ENCODE measurements at places on chromosomes 13 and 19. TPM values are rescaled to one million over a fixed set of nuclear protein-coding genes. Genes with fewer than 3 reads are reported as not detected.
A peak's percentile ranks its signal among the peaks of the same experiment; 100 is the strongest.

The PTOV1 gene
- total RNA-seq = 118 TPM

The IZUMO4 gene
- 4.3 TPM for total RNA-seq

The PRRG2 gene
- 14.9 TPM for total RNA-seq

The KEAP1 gene
- 60.8 TPM for total RNA-seq

The GADD45B gene
- total RNA-seq = 88.5 TPM

The MYH14 gene
- total RNA-seq = 81.4 TPM

The ZNF560 gene
- total RNA-seq = not detected

The OR2Z1 gene
- not detected for total RNA-seq

The KLK3 gene
- not detected for total RNA-seq

The SCEL gene
- total RNA-seq = 3.3 TPM

DNA sequence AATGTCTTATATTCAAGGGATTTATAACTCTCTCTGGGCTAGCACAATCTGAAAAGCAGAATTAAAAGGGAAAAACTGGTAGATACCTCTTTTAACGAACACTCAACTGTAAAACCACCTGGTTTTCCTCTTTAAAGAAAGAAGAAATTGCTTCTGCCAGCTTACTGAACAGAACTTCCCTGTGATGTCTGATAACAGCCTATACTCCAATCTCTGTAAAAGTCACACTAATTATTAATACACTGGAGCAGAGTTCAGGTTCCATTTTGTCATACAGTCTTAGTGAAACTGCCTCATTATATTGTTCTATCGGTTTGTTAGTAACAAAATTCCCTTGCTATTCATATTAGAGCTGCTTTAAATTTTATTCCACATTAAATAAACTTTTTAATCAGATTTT lies 251.0 kb upstream of the STARD13 start:
- no peaks in the 10 kb centered on the region for H3K4me1 ChIP-seq
- no peaks in the 10 kb centered on the region for H3K36me3 ChIP-seq
- no peak overlapping the region for H3K4me3 ChIP-seq
- H3K27me3 ChIP-seq = no peaks in the 10 kb centered on the region

GRCh38 chr13:26721251-26722121 lies 39.1 kb downstream of the GPR12 start:
- no peaks in the 10 kb centered on the region for H3K27me3 ChIP-seq
- DNase-seq = no peak
- no peak overlapping the region for H3K4me3 ChIP-seq

- no peak overlapping the region for H3K27ac ChIP-seq
- H3K4me1 ChIP-seq = no peaks in the 10 kb centered on the region
- H3K36me3 ChIP-seq = no peaks in the 10 kb centered on the region
- H3K27me3 ChIP-seq = no peaks in the 10 kb centered on the region
- no peak overlapping the region for H3K4me3 ChIP-seq
- DNase-seq = no peak
These were observed 1626.2 kb upstream of the PCDH20 start for GRCh38 chr13:63041640-63042414.

DNA sequence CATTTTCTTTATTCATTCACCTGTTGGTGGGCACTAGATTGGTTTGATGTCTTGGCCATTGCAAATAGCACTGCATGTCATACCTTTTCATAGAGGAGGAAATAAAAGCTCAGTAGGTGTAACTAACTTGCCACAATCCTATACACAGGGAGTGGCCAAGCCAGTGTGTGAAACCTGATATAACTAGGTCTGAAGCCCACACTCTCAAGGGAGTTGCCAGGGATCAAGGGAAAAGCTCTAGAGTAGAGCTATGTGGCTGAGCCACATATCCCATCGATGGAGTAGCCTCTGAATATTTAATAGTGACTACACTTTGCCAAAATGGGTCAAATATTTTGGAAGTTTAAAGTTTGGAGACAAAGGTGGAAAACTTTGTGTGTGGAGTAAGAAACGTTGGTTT lies 66.1 kb upstream of the TSHZ3 start:
- H3K27ac ChIP-seq = no peak overlapping the region
- H3K4me3 ChIP-seq = no peak overlapping the region
- H3K36me3 ChIP-seq = no peaks in the 10 kb centered on the region

GRCh38 chr13:59643906-59644626 lies 519.7 kb downstream of the DIAPH3 start:
- no peaks in the 10 kb centered on the region for H3K36me3 ChIP-seq
- H3K4me3 ChIP-seq = no peak overlapping the region
- peak overlapping the region; percentile 28 for H3K27ac ChIP-seq
- H3K4me1 ChIP-seq = peaks cover 4% of the 10 kb centered on the region

- H3K4me1 ChIP-seq = no peaks in the 10 kb centered on the region
- DNase-seq = no peak
- H3K36me3 ChIP-seq = no peaks in the 10 kb centered on the region
- H3K4me3 ChIP-seq = no peak overlapping the region
- no peak overlapping the region for H3K27ac ChIP-seq
- H3K27me3 ChIP-seq = no peaks in the 10 kb centered on the region
These were observed 10.5 kb downstream of the SMIM24 start for GRCh38 chr19:3469638-3470499.

- no peaks in the 10 kb centered on the region for H3K4me1 ChIP-seq
- no peaks in the 10 kb centered on the region for H3K27me3 ChIP-seq
- peak overlapping the region; percentile 91 for H3K4me3 ChIP-seq
- no peaks in the 10 kb centered on the region for H3K36me3 ChIP-seq
- peak overlapping the region; percentile 74 for H3K27ac ChIP-seq
- DNase-seq = peak; percentile 57
These were observed 670 bp downstream of the MAP2K7 start for GRCh38 chr19:7904074-7905020.

DNA sequence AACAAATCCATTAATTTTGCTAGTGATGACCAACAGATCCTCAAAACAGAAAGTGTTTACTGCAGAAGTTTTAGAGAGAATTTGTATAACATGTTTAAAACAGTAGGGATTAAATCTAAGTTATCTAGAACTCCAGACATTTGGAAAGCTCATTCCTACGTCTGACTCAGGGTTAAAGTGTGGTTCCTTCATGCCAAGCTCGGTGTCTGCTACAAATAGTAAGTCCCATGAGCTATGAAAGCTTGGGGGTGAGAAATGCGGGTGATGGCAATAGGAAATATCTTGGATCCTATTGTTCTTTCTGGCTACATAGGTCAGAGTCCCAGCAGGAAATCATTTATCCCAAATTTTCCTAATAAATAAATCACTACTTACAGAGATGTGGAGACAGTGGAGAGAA lies 867.1 kb downstream of the UQCRFS1 start:
- no peak overlapping the region for H3K4me3 ChIP-seq
- no peak overlapping the region for H3K27ac ChIP-seq
- no peaks in the 10 kb centered on the region for H3K36me3 ChIP-seq
- no peak for DNase-seq
- no peaks in the 10 kb centered on the region for H3K4me1 ChIP-seq
- no peaks in the 10 kb centered on the region for H3K27me3 ChIP-seq

DNA sequence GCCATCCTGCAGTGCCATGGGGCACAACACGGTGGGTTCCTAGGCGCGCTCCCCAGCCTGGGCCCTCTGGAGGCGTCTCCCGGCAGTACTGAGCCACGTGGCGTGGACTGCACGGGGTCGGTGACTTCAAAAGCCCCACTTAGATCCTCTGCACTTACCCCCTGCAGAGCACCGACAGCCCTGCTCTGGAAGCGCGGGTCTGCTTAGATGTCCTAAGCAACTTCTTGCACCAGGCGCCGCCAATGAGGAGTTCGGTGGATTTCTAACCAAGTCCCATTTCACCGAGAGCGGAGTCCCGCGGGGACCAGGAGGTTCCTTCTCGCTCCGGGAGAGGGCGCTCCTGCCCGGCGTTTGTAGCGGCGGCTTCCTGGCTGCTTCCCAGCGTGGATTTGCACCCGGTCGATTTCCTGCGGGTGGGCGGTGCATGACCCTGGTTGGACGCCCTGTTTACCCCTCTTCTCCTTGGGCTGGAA lies 25.2 kb upstream of the ZNF845 start:
- no peaks in the 10 kb centered on the region for H3K4me1 ChIP-seq
- H3K27me3 ChIP-seq = no peaks in the 10 kb centered on the region
- DNase-seq = peak; percentile 73
- H3K4me3 ChIP-seq = no peak overlapping the region
- H3K36me3 ChIP-seq = no peaks in the 10 kb centered on the region
- no peak overlapping the region for H3K27ac ChIP-seq

DNA sequence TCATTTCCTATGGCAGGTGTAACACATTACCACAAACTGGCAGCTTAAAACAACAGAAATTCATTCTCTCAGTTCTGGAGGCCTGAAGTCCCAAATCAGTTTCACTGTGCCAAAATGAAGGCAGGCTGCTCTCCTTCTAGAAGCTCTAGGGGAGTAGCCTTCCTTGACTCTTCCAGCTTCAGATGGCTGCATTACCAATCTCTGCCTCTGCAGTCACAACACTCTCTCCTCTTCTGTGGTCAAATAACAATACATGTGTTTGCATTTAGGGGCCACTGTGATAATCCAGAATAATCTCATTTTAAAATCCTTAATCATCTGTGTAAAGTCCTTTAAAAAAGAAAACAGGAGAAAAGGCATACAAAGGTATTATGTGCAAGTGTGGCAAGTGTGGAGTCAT lies 7.8 kb downstream of the DIAPH3 start:
- no peak overlapping the region for H3K4me3 ChIP-seq
- no peak overlapping the region for H3K27ac ChIP-seq
- H3K4me1 ChIP-seq = peaks cover 4% of the 10 kb centered on the region
- no peaks in the 10 kb centered on the region for H3K27me3 ChIP-seq

DNA sequence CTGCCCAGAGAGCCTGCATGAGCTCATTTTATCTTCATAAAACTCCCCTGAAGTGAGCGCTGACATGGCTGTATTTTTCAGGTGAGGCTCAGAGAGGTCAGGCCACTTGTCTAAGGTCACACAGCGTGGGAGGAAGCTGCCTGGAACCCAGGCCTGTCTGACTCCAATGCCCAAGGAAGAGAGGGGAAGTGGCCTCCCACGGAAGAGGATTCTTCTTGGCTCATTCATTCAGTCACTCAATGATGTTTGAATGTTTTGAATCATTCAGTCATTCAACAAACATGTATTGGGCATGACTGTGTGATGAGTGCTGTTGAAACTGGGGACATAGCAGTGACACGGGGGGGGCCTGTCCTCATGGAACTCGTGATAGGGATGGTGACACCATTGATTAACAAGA lies 12.0 kb downstream of the ACTL9 start:
- H3K27me3 ChIP-seq = no peaks in the 10 kb centered on the region
- H3K27ac ChIP-seq = no peak overlapping the region
- H3K4me3 ChIP-seq = no peak overlapping the region
- no peaks in the 10 kb centered on the region for H3K4me1 ChIP-seq
- H3K36me3 ChIP-seq = no peaks in the 10 kb centered on the region

GRCh38 chr19:40424637-40425449 lies 949 bp downstream of the SERTAD1 start:
- H3K27me3 ChIP-seq = no peaks in the 10 kb centered on the region
- DNase-seq = no peak
- peak overlapping the region; percentile 99 for H3K4me3 ChIP-seq
- peaks cover 7% of the 10 kb centered on the region for H3K4me1 ChIP-seq

DNA sequence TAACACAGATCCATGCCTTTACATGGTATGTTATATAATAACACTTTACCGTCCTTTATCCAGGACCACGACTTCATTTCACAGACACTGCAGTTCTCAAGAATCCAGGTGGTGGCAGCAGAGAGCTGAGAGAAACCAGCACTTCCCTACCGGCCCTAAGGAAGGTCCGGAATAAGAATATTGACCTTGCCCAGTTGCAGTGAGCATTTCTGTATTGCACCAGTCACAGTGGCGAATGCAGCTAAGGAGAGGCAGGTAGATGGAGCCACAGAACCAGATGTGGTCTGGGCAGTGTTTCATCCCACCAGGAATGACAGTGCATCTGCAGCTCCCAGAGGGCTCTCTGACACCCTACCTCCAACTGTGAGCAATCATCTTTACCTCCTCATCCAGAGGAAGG lies 44.6 kb downstream of the ZNF787 start:
- H3K4me3 ChIP-seq = no peak overlapping the region

DNA sequence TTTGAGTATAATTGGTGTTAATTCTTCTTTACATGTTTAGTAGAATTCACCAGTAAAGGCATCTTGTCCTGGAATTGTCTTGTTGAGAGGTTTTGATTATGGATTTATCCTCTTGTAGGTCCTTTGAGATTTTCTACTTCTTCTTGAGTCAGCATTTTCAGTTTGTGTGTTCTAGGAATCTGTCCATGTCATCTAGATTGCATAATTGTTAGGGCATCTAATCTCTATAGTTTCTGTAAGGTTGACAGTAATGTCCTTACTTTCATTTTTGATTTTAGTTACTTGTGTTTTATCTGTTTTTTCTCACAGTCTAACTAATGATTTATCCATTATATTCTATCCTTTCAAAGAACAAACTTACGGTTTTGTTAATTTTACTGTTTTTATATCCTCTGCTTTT lies 492.0 kb downstream of the FGF9 start:
- H3K36me3 ChIP-seq = no peaks in the 10 kb centered on the region
- DNase-seq = no peak
- H3K27ac ChIP-seq = no peak overlapping the region
- H3K27me3 ChIP-seq = no peaks in the 10 kb centered on the region
- H3K4me3 ChIP-seq = no peak overlapping the region
- no peaks in the 10 kb centered on the region for H3K4me1 ChIP-seq

- H3K36me3 ChIP-seq = no peaks in the 10 kb centered on the region
- H3K4me3 ChIP-seq = no peak overlapping the region
- no peak overlapping the region for H3K27ac ChIP-seq
- H3K4me1 ChIP-seq = no peaks in the 10 kb centered on the region
These were observed 3.9 kb upstream of the ACOD1 start for GRCh38 chr13:76944456-76944855.

DNA sequence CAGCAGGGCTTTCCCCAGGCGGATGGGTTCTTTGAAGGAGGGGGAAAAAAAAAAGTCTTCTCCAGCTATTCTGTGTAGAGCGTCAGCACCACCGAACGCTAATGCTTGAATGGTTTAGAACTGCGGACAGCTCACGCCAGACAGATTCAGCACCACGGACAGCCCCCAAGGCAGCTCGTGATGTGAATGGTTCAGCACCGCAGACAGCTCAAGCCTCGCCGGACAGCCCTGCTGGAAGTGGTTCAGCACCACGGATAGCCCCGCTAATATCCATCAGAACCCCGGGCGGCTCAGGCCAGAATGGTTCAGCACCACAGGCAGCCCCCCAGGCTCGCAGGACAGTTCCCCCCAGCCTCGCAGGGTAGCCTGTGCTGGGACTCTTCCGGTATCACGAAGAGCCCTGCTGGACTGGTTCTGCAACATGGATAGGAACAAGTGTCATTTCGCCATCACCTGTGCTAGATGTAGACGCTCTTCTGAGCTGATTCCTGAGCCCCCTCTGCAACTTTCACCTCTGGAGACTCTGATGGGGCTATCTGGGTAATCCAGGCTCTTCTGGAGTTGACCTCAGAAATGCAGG lies 4.9 kb upstream of the SMIM17 start:
- DNase-seq = peak; percentile 88
- no peak overlapping the region for H3K27ac ChIP-seq
- no peaks in the 10 kb centered on the region for H3K4me1 ChIP-seq
- no peaks in the 10 kb centered on the region for H3K36me3 ChIP-seq
- no peak overlapping the region for H3K4me3 ChIP-seq

- no peak overlapping the region for H3K4me3 ChIP-seq
- H3K4me1 ChIP-seq = no peaks in the 10 kb centered on the region
- H3K27ac ChIP-seq = no peak overlapping the region
- no peak for DNase-seq
These were observed 1198.3 kb downstream of the OLFM4 start for GRCh38 chr13:54226876-54227275.

Measured in kidney (tissue), 22 donors.